ENCODE measurements at places on chromosomes 5 and 9.
A peak's percentile ranks its signal among the peaks of the same experiment; 100 is the strongest.

DNA sequence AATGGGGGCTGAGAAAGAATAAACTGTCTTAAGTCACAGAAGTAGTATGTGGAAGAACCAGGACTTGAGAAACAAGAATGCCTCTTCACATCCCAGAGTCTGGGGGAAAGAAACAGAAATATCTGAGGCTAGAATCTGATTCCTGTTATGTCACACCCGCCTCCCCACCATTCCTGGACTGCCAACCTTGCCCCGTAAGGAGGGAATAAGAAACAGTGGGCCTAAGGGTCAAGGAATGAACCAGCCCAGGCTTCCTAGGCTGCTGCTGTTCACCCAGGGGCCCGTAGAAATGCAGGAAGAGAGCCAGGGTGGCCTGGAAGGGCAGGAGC lies 4.3 kb downstream of the PCDH1 start:
- DNase-seq, result no peak

GRCh38 chr5:60141119-60141518 lies 247.6 kb upstream of the PDE4D start:
- no peak for DNase-seq

DNA sequence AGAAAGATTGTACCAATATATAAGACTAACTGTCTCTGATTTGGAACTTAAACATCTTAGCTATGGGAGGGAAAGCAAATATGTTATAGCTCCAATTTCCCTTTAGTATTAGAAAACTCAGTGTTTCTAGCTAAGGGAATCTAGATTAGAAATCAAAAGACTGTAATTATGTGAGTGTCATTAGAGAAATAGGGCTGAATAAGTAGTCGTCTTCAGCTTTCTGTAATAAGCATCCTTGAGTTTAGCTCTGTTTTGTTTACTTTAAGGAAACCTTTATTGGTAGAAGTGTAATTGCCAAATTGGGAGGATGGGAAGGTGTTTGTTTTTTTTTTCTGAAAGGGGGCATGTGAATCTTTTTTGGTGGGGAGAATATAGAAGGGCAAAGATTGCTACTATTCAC lies 5.2 kb downstream of the DMXL1 start:
- no peak for DNase-seq

- DNase-seq, result peak; percentile 41
These were observed 1.2 kb downstream of the CDC14B start for GRCh38 chr9:96618209-96619123.

DNA sequence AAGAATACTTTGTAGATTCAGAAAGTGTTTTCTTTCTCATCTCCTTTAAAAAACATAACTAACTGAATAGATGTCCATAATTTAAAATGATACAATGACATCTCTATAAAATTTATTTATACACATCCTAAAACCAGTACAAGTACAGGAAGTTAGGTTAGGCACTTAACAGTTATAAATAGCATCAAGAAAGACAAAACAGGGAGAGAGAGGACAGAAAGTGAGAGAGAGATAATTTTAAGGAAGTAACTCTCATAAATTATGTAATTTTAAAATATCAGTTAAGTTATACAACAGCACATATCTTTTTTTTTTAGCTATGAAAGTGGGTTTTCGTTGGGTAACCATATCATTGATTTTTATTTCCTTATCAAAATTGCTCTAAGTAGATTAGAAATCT lies 1068.6 kb downstream of the TAF11L14 start:
- no peak for DNase-seq

DNA sequence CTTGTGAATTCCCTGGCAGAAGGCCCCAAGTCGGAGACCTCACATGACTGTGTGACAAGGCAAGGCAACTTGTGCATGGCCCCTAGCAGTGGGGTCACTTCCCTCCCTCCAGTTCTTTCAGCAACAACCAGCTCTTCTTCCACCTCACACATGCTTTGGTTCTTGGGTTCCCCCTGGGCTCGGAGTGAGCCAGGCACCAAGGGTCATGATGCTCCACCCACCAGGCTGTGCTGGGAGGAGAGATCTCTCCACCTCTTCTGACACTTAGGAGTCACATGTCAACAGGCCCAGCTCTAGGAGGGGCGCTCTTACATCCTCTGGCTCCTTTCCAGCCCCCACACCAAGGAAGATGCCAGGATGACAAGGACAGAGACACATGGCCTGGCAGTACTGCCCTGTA lies 56.7 kb downstream of the CDH6 start:
- DNase-seq, result no peak

GRCh38 chr5:59103303-59103702 lies 520.4 kb downstream of the RAB3C start:
- no peak for DNase-seq

- no peak for DNase-seq
These were observed 366.0 kb downstream of the BRINP1 start for GRCh38 chr9:119003201-119003611.

DNA sequence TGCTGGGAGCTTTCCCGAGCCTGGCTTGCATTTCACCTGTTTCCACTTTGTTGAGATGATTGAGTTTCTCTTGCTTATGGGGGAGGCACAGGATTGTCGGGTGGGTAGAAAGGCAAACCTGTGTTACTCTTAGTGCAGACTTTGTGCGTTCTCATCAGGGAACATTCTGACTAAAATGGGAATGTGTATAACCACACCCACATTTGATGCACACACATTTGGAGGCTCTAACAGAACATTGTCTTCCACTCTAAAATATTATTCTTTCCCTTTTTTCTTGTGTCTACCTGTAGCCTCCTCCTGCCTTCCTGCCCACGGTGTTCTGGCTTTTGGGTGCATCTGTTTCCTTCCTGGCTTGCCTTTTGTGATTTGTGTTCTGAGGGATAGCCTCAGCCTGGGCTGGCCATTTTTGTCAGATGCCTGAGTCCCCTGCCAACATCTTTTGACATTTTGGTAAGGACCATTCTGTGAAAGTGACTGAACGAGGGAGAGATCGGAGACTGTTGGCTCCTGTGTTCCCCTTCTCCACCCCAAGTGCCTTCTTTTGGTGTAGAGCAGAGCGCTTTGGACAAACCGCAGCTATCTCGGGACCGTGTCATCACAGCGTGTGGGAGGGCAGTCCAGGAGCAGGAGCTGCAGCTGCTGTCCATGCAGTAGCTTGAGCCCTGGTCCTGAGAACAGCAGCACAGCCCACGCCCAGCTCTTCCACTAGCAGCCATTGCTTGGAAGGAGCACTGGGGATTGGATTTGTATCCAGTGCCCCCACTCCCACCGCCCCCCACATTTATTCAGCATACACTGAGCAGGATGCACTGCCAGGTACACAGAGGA lies 101.4 kb downstream of the ARHGAP26 start:
- DNase-seq, result no peak

GRCh38 chr5:176608937-176609723 lies 826 bp downstream of the GPRIN1 start:
- peak; percentile 41 for DNase-seq

DNA sequence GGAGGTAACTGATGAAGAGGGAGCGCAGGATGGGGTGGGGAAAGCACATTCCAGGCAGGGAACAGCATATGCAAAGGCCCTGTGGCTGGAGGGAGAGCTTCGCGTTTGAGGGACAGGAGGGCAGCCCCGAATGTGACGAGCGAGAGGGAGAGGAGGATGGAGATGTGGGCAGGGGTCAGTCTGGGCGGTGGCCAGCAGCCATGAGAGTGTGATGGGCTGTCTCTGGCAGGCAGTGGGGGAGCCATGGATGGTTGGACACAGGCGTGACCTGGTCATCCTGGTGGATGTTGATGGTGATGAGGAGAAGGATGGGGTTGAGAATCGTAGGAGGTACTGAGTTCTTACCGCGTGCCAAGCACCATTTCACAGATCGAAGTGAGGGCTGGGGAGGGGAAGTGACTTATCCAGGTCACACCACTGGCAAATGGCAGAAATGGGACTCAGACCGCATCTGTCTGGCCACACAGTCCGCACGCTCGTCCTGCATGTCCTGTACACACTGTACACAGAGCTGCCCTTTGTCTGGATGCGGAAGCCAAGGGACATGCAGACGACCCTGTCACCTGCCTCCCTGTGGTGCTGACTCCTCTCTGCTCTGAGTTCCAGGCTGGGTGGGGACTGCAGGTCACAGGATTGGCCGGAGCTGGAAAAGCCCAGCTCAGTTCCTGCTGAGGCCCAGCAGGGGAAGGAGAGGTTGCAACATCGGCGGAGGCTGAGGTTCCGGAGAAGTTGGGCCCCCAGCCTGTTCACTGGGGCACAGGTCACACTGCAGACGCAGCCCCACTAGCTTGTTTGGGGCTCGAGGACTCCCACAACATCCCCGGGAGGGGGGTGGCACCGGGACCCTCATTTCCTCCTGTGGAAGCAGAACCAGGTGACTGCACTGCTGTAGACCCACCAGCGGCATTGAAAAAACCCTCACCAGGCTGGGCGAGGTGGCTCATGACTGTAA lies 165.6 kb upstream of the IER5L start:
- DNase-seq, result no peak

DNA sequence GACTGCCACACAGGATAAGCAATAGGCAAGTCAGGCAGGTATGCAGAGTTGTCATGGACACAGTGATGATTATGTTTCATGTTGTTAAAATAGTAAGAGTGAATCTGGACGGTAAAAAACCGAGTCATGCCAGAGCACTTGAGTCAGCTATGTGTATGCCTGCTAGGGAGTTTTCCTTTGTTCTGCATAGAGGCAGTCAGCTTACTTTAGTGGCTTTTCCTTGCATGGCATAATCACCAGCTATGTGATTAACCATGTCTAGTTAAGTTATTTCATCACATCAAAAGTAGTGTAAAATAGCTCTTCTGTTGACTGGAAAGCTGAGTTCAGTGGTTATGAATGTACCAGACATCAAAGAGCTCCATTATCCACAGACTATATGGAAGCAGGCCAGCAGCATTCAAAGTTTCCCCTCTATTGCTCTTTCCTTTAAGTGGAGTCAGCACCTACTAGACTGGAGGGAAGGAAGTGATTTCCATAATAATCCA lies 989.8 kb downstream of the TLE1 start:
- no peak for DNase-seq

DNA sequence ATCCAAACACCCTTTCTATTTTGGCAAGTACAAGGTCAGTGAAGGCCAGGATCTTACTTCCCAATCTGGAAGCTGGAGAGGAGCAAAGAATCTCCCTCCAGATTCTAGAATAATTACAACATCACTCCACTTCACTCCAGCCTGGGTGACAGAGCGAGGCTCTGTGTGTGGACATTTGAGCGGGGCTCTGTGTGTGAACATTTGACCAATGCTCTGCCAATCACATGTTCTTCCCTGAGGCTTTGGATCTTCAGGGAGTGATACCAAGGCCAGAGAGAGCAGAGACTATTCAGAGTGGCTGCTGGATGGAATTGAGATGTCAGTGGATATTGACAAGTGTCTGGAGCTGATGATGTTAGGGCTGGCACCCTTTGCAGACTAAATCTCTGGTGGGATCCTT lies 24.7 kb upstream of the ANKRD34B start:
- DNase-seq, result no peak

- DNase-seq, result no peak
These were observed 37.1 kb upstream of the FAT2 start for GRCh38 chr5:151628112-151628823.

- DNase-seq, result no peak
These were observed at the start of gene CCL27 for GRCh38 chr9:34662526-34663302. Gene CCL27 (minus strand): TSS chr9:34662657. CDS start chr9:34662633, 24 bp downstream.

- DNase-seq, result no peak
These were observed 679 bp downstream of the DOLK start for GRCh38 chr9:128946571-128947276.

- DNase-seq, result no peak
These were observed 25.9 kb upstream of the PTAR1 start for GRCh38 chr9:69785757-69786156.
